ENCODE measurements at places on chromosomes 4 and X. TPM values are rescaled to one million over a fixed set of nuclear protein-coding genes. Genes with fewer than 3 reads are reported as not detected.

Gene PAK3
- not detected for total RNA-seq

Gene TCEAL9
- 19.5 TPM for total RNA-seq

Gene JCHAIN
- total RNA-seq, result 0.27 TPM

Gene HTN1
- total RNA-seq, result not detected

Gene NLGN4X
- 0.07 TPM for total RNA-seq

Gene TCEANC
- total RNA-seq, result 1.9 TPM

Gene SOWAHB
- total RNA-seq, result not detected

Gene CENPVL1
- total RNA-seq, result not detected

Gene MTMR8
- total RNA-seq, result 4.3 TPM

Gene NAA11
- 24.4 TPM for total RNA-seq

All from K562 (cell line).